ENCODE measurements at places on chromosomes 16 and 17.
A peak's percentile ranks its signal among the peaks of the same experiment; 100 is the strongest.

- DNase-seq: no peak
Measured at GRCh38 chr16:59252317-59252716, 518.2 kb upstream of the GOT2 start.

GRCh38 chr16:85195271-85195647 lies 83.0 kb upstream of the CIBAR2 start:
- DNase-seq: no peak

DNA sequence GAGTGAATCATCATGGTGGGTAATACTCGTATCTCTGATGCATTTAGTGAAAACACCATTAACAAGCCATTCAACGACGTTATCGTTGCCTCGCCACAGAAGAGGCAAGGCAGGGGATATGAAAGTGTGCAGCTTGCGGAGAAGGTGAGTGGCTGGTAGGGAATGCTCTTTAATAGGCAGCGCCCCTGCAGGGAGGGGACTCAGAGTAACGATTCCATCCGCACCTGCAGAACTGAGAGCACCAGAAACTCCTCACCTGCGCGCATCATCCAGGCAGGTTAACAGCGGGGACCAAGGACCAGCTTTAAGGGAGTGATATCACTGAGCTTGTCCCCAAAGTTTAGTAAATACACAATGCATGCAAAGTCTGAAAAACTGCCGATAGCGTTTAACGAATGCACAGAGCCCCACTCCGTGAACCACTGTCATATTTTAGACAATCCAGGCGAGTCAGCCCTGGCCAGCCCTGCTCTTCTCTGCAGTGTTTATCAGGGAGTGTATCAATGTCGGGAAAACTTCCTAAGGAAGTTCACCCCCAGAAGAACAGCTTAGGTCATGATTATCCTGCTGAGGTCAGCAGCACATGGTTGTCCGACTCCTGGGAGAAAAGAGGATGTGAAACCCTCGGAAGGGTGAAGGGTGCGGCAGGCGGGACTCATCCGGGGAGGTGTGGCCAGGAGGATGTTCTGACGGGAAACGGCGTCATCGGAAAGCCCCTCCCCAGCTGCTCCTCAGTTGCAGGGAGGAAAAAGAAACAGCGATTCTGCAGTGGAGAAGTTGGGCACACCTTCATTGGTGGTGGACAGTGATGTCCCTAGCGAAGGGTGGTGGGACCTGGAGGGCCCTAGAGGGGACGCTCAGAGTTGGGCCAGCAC lies 68.5 kb upstream of the DNAH17 start:
- DNase-seq: no peak

GRCh38 chr16:77396461-77396860 lies 38.4 kb downstream of the ADAMTS18 start:
- no peak for DNase-seq

GRCh38 chr16:71537643-71538042 lies 11.4 kb downstream of the CHST4 start:
- peak; percentile 39 for DNase-seq

DNA sequence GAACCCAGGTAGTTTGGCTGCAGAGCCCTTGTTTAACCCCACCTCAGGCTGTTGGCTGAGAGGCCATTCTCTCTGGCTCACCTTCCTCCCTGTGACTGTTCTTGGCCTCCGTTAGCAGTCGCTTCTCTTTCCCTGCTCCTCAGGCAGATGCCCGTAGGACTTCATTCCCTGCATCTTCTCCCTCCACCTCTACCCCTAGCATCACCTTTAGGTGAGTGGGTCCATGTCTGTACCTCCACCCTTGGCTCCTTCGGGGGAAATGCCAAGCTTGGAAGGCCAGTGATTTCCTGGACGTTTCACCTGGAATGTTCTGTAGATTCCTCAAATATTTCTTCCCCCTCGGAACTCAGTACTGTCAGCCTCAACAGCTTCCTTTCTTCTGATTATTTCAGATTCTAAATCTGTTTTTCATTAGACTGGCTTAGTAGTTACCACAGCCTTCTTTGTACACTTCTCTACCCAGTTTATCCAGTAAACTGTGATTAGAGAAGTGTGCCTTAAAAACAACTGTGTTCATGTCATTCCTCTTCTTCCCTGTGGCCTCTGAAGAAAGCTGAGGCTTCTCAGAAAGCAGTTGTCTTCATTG lies 227.9 kb downstream of the MSI2 start:
- peak; percentile 86 for DNase-seq

DNA sequence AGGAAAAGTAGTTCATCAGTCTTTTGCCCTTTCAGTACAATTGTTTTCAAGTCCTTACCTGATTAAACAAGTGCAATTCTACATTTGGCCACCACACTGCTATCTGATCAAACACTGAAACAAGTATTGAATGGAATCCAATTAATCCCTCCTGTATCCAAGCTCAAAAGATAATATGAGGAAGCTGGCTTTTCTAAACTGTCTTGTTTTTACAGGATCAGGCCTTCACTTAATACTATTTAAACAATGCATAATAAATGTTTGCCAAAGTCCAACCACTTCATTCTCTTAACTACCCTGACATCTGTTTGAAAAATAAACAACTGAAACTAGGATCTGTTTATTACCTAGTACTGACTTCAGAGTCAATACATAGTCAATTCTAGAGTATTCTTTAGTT lies 131.6 kb downstream of the MRTFB start:
- DNase-seq: no peak

GRCh38 chr17:42247734-42248133 lies 28.5 kb downstream of the STAT5B start:
- DNase-seq: peak; percentile 86

DNA sequence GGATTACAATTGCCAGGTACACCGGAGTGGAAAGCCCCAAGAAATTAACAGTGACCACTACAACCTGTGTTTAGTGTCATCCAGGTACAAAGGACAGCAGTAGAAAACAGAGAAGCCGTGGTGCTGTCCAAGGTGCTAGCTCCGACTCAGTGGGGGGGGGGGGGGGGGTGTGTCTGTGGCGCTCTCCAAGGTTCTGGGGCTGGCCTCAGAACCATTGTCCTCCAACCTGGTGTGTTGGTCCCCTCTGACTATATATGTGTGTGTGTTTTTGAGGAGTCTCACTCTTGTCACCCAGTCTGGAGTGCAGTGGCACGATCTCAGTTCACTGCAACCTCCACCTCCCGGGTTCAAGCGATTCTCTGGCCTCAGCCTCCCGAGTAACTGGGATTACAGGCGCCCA lies 5.8 kb upstream of the ZNF23 start:
- no peak for DNase-seq

GRCh38 chr17:1558401-1558800 lies 4.2 kb downstream of the PITPNA start:
- no peak for DNase-seq

- peak; percentile 66 for DNase-seq
Measured at GRCh38 chr17:66165537-66166123, 26.3 kb downstream of the CEP112 start.

- no peak for DNase-seq
Measured at GRCh38 chr16:84069540-84069939, 26.9 kb upstream of the SLC38A8 start.

DNA sequence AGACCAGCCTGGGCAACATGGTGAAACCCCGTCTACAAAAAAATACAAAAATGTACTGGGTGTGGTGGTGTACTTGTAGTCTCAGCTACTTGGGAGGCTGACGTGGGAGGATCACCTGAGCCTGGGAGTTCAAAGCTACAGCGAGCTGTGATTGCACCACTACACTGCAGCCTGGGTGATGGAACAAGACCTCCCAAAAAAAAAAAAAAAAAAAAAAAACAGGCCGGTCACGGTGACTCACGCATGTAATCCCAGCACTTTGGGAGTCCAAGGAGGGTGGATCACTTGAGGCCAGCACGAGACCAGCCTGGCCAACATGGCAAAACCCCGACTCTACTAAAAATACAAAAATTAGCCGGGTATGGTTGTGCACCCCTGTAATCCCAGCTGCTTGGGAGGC lies 12.7 kb upstream of the APPBP2 start:
- DNase-seq: no peak

GRCh38 chr16:20372701-20373100 lies 20.2 kb upstream of the UMOD start:
- no peak for DNase-seq

- DNase-seq: no peak
Measured at GRCh38 chr16:10547708-10548107, 32.7 kb downstream of the EMP2 start.

- DNase-seq: no peak
Measured at GRCh38 chr17:40297511-40297910, 9.8 kb downstream of the CDC6 start.

DNA sequence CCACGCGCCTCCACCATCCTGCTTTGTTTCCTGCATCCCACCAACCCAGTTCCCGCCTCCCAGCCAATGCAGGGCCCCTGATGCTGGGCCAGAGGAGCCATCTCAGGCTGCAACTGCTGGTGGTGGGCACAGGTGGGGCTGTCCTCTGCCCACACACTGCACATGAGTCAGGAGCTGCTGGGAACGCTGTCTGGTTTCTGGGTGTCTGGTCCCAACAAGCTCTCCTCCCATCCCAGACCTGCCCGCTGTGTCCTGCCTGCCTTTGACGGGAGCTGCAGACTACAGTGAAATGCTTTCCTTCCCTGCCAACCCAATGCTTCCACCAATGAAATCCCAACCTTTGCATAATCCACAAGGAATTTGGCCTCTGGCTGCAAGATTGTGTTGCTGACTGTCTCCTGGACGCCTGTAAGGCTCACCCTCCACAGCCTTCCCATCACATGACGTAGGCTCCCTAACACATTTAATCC lies 98.9 kb downstream of the N4BP1 start:
- DNase-seq: peak; percentile 87

- DNase-seq: no peak
Measured at GRCh38 chr17:78797691-78798585, 15.9 kb upstream of the CYTH1 start.

- DNase-seq: no peak
Measured at GRCh38 chr16:75931970-75932369, 205.7 kb upstream of the CPHXL start.

GRCh38 chr17:55726440-55726839 lies 3.8 kb upstream of the TMEM100 start:
- DNase-seq: peak; percentile 98

- DNase-seq: no peak
Measured at GRCh38 chr17:22266231-22266630, 573.9 kb downstream of the KCNJ18 start.

GRCh38 chr16:72142476-72142875 lies 29.5 kb downstream of the PMFBP1 start:
- DNase-seq: peak; percentile 35

DNA sequence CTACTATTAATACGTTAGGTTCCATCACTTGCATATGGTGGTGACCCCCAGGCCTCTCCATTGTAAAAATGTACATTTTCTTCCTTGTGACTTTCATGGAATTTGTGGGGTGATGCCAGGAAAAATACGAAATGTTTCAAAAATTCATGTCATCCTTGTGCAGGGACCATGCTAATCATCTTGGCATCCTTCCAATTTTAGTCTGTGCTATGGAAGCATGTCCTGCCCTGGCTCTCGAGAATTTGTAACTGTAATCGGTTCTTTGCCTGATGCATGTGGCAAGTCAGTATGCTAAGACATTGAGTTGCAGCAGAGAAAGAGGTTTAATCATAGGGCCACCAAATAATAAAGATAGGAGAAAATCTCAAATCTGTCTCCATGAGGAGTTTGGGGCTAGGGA lies 14.3 kb upstream of the GINS3 start:
- DNase-seq: peak; percentile 10

- peak; percentile 11 for DNase-seq
Measured at GRCh38 chr16:11370084-11370931, 25.0 kb downstream of the RMI2 start.

- DNase-seq: peak; percentile 43
Measured at GRCh38 chr17:2023692-2024571, 1.2 kb downstream of the RTN4RL1 start.

GRCh38 chr17:17151962-17152361 lies 54.2 kb downstream of the PLD6 start:
- DNase-seq: peak; percentile 96

DNA sequence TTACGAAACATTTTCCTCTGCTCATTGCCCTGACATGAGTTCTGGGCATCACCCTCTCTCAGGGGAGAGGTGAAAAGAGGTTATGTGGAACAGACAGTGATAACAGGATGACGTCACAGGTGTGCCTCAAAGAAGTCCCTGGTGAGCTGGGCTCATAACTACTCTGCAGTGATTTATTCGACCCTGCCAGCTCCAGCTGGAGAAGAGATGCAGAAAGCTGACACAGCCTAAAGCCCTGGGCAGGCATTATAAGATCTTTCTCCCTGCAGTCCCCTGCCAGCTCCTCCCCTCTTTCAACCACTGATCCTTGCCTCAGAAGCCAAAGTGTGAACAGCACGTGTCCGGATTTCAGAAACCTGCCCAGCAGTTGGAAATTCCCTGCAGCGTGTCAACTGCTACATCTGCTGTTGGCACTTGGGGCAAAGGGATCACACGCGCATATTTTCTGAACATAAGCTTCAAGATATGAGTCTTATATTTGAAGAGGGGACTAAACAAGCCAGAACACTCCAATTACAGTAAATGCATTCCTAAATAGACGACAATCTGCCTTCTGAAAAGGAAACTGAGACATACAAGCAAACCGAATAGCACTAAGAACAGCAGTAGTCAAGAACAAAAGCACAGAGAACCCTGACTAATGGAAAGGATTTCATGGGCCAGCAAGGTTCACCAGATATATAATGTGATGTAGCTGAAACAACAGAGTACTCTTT lies 80.5 kb downstream of the SMG6 start:
- DNase-seq: peak; percentile 85

DNA sequence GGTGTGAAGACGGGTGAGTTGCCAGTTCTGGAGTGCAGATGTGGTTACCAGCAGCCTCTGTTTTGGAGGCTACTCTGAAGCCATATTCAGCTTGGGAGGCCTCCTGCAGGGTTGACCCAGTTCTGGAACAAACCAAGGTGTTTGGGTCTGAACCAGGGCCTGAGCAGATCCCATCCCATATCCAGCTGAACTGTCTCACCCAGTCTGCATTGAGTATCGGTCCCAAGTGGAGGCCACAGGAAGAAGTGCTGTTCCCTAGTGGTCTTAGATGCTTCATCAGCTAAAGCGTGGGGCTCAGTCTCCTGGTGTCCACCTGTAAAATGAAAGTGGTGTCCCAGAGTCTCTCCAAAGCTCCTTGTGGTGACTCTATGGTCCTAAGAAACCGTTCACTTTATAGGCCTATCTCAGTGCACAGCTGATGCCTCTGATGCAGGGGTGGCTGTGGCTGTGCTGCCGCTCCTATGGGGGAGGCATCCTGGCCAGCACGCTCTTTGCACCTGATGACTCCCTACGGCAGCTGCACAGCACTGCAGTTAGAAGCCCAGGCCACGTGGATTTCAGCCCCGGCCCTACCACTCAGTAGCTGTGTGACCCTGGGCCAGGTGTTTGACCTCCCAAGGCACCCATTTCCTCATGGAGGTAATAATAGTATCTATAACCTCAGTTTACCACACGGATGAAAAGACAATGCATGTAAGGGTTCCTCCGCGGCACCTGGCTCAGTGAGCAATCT lies 21.0 kb downstream of the CBX4 start:
- no peak for DNase-seq

Data from AG10803 (cell line).